Kidney (tissue), 22 donors: ENCODE measurements at places on chromosomes 3 and 15. TPM values are rescaled to one million over a fixed set of nuclear protein-coding genes. Genes with fewer than 3 reads are reported as not detected.
A peak's percentile ranks its signal among the peaks of the same experiment; 100 is the strongest.

Gene DISP2
- total RNA-seq = 0.69 TPM

Gene PLA2G4F
- 51.2 TPM for total RNA-seq

Gene IGSF11
- total RNA-seq = 1.3 TPM

Gene CAV3
- not detected for total RNA-seq

Gene HRG
- total RNA-seq = 0.35 TPM

Gene OSTN
- not detected for total RNA-seq

Gene SLC6A20
- 35.2 TPM for total RNA-seq

Gene SLC24A5
- total RNA-seq = not detected

Gene HGD
- total RNA-seq = 72.0 TPM

GRCh38 chr3:37588758-37589157 is 272.9 kb upstream of the CTDSPL start:
- no peak for DNase-seq
- H3K27me3 ChIP-seq = no peaks in the 10 kb centered on the region
- H3K4me3 ChIP-seq = no peak overlapping the region
- no peak overlapping the region for H3K27ac ChIP-seq

DNA sequence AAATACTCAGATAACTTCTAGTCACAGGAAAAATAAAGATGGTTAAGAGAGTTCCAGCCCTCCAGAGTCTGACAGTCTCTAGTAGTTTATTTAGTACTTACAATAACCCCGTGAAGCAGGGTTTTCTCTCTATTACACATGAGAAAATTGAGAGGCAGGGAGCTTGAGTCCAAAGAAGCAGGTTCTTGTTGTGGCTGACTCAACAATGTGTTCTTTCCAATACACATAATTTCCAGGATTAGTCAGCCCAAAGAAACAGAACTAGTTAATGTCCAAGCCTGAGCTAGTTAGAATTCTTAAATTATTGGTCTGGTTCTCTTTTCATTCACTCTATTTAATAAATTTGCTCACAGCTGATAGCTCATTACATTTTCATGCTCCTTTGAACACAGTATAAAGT is 49.9 kb downstream of the ALDH1A2 start:
- no peaks in the 10 kb centered on the region for H3K4me1 ChIP-seq
- H3K36me3 ChIP-seq = no peaks in the 10 kb centered on the region
- no peaks in the 10 kb centered on the region for H3K27me3 ChIP-seq
- no peak overlapping the region for H3K27ac ChIP-seq

DNA sequence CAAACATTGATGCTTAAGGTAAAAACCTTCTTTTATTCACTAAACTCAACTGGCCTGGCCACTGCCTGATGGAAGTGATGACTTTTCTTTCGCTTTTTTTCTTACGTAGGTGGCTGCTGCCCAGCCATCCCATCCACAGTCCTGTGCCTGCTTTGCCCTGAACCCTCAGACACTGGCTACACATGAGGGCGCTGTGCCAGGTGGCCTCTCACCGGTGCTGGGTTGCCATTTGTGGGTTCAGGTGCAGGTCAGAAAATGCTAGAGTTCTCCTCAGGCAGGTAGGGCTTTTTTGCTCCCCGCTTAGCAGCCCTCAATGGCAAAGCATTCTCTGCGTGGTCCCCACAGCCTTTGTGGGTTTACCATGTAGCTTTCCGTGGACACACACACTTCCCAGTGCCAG is 88.3 kb upstream of the PRR23E start:
- no peak overlapping the region for H3K27ac ChIP-seq
- H3K4me3 ChIP-seq = no peak overlapping the region
- no peaks in the 10 kb centered on the region for H3K36me3 ChIP-seq

DNA sequence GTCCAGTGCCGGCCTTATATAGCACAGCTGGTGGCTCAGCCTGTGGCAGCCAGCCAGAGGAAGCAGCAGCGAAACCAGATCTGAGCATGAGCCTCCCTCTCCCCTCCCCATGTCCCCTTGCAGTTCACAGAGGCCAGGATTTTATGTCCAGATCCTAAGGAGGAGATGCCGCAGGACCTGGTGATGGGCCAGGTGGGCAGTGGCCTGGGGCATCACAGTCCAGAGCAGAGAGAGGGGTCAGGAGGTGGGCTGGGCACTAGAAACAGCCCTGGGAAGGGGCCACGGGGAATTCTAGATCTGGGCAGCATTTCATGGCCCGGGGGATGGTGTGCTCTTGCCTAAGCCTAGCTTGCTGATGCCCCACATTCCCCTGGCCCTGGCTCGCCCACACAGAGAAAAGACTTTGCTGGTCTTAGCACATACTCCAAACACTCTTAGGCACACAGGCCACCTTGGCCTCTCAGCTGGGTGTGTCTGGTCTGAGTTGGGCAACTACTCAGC is 259 bp upstream of the CILP start:
- H3K27me3 ChIP-seq = no peaks in the 10 kb centered on the region
- H3K4me1 ChIP-seq = no peaks in the 10 kb centered on the region

- H3K27ac ChIP-seq = no peak overlapping the region
- peak overlapping the region; percentile 30 for H3K4me3 ChIP-seq
- H3K27me3 ChIP-seq = no peaks in the 10 kb centered on the region
- H3K36me3 ChIP-seq = no peaks in the 10 kb centered on the region
- H3K4me1 ChIP-seq = peaks cover 4% of the 10 kb centered on the region
Observed at GRCh38 chr3:114152519-114153151, 26.2 kb downstream of the DRD3 start.

DNA sequence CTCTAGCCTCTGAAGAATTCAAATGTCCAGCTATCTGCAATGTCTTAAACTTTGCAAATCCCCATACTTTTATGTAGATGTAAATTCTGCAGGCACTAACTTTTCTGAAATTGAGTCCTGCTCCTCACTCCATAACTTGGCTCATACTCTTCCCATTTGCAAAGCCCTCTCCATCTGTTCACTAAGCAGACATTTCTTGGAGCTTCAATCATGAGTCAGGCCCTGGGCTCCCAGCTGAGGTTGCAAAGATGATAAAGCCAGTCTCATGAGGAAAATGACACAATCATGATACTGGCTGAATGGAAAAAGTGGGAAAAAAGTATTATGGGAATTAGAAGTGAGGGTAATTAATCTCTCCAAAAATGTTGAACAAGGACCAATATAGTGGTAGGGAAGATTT is 507.6 kb downstream of the NR2F2 start:
- DNase-seq = no peak
- no peaks in the 10 kb centered on the region for H3K36me3 ChIP-seq
- H3K4me3 ChIP-seq = no peak overlapping the region
- H3K27ac ChIP-seq = no peak overlapping the region
- H3K27me3 ChIP-seq = no peaks in the 10 kb centered on the region

GRCh38 chr3:193085655-193086054 is 155.4 kb upstream of the PLAAT1 start:
- no peaks in the 10 kb centered on the region for H3K27me3 ChIP-seq
- H3K27ac ChIP-seq = no peak overlapping the region
- no peak overlapping the region for H3K4me3 ChIP-seq
- H3K4me1 ChIP-seq = no peaks in the 10 kb centered on the region
- H3K36me3 ChIP-seq = no peaks in the 10 kb centered on the region
- DNase-seq = no peak

DNA sequence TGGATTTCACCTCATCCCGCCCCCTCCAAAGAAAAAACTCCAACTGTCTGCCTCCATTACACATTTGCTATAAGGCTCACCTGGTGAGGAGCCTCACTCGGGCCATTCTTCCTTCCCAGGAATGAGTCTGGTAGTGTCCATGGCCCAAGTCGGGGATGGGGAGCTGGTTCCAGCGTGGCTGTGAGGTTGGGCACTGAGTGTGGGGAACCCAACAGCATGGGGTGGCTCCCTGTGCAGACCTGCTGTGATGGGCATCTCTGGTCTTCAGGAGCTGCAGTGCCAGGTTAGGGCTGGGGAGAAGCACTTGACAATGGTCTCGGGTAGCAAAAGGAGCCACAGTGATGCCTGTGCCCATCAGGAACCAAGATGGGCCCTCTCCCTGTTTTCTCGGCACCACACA is 39.2 kb downstream of the TMEM158 start:
- H3K27ac ChIP-seq = no peak overlapping the region
- DNase-seq = no peak
- H3K4me3 ChIP-seq = no peak overlapping the region
- H3K36me3 ChIP-seq = no peaks in the 10 kb centered on the region
- no peaks in the 10 kb centered on the region for H3K4me1 ChIP-seq

- H3K4me3 ChIP-seq = no peak overlapping the region
- no peak overlapping the region for H3K27ac ChIP-seq
- no peaks in the 10 kb centered on the region for H3K36me3 ChIP-seq
Observed at GRCh38 chr3:115638991-115639390, 15.7 kb downstream of the GAP43 start.

GRCh38 chr3:43727930-43728329 is 37.2 kb downstream of the ABHD5 start:
- no peaks in the 10 kb centered on the region for H3K27me3 ChIP-seq
- no peaks in the 10 kb centered on the region for H3K36me3 ChIP-seq
- no peaks in the 10 kb centered on the region for H3K4me1 ChIP-seq
- H3K4me3 ChIP-seq = no peak overlapping the region
- DNase-seq = no peak
- H3K27ac ChIP-seq = no peak overlapping the region

- H3K4me3 ChIP-seq = no peak overlapping the region
- H3K36me3 ChIP-seq = peaks cover 4% of the 10 kb centered on the region
- DNase-seq = no peak
- H3K27ac ChIP-seq = no peak overlapping the region
Observed at GRCh38 chr3:122458992-122459391, 43.1 kb upstream of the WDR5B start.

GRCh38 chr3:85539232-85539631 is 580.4 kb downstream of the CADM2 start:
- no peak for DNase-seq
- H3K27me3 ChIP-seq = no peaks in the 10 kb centered on the region
- H3K36me3 ChIP-seq = no peaks in the 10 kb centered on the region
- no peaks in the 10 kb centered on the region for H3K4me1 ChIP-seq
